Kidney glomerular epithelial cell (primary cell): ENCODE measurements at places on chromosomes 6 and 20.

- peak; percentile 54 for DNase-seq
Measured at GRCh38 chr6:141463237-141463977, 669.3 kb upstream of the GJE1 start.

GRCh38 chr6:73372516-73372915 lies 2.8 kb upstream of the OOEP start:
- DNase-seq: no peak

DNA sequence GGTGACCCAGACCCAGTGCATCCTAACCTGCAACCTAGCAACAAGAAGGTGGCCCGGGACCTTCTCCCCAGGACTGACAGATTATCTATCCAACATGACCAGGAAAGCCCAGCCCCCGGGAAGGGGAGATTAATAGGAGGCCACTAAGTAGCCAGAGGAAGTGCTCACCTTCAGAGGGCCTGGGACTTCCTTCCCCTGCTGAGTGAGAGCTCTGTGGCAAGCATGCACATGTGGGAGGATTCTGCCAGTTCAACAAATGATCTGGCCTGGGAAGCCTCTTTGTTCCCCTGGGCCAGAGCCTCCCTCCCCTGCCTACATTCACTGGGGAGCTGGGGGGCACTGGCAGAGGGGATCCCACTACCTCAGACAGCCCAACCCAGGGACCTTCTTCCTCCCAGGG lies 39.6 kb downstream of the SHLD1 start:
- no peak for DNase-seq

- DNase-seq: no peak
Measured at GRCh38 chr6:111129013-111129412, 41.7 kb downstream of the SLC16A10 start.

GRCh38 chr6:106037060-106037459 lies 49.1 kb upstream of the PRDM1 start:
- DNase-seq: no peak

DNA sequence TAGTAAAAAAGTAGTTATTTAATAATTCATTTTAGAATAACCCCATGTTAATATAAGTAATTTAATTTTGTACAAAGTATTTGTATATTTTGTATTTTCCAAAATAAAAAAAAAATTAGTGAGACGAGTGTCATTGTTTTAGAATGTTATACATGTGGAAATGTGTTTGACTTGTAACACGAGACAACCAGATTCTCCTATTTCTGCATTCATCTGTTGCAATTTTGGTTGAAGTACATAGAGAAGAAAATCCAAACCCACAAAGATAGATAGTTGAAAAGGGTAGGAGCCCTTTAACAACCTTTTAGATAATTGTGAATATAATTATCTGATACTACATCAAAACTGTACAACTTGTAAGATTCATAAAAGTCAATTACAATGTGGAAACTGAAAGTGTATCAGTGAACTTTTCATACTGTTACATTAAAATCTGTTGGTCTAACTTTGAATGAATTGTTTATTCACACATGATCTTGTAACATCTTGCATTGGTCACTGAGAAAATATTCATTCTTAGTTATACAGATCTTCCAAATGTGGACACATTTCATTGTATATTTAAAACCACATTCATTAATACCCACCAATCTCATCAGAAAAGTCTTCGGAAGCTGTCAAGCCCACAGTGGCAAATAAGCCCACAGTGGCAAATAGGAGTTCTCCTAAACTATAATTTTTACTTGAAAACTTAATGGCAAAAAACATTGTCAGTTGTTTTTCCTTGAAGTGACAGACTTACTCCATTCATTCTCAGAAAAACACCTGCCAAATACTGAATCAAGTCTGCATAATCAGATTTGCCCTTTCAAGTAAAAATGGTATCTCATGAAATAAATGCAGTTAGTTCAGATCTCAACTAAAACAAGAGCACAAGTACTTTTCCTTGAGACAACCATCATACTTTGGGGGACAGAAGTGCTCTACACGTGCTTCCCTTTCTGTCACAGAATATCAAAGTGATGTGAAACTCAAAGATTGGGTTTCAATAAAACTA lies 52.8 kb downstream of the FKBP5 start:
- no peak for DNase-seq

- no peak for DNase-seq
Measured at GRCh38 chr6:88013554-88013953, 34.1 kb upstream of the SPACA1 start.

- no peak for DNase-seq
Measured at GRCh38 chr20:52103913-52104545, 87.5 kb downstream of the ZFP64 start.

- no peak for DNase-seq
Measured at GRCh38 chr6:36599791-36600209, 5.6 kb downstream of the SRSF3 start.

- no peak for DNase-seq
Measured at GRCh38 chr6:23280437-23280836, 711.1 kb downstream of the HDGFL1 start.

- no peak for DNase-seq
Measured at GRCh38 chr6:88268508-88268907, 102.4 kb upstream of the CNR1 start.

GRCh38 chr6:156779206-156780094 lies 2.3 kb downstream of the ARID1B start:
- DNase-seq: no peak

DNA sequence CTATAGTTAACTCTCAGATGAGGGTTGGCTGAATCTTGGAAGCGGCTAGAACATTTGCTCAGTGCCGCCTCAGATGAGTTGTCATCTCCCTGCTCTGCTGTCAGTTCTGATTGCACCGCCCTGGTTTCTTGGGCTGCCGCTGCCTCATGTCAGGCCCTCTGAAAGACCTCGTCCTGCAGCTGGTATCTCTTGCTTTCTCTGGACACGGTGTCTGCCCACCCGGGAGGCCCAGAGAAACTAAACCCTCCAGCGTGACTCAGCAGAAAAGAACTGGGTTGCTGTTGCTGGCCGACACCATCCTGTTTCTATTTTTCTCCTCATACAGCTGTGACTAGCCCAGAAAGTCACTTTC lies 355.4 kb downstream of the CD83 start:
- DNase-seq: no peak

DNA sequence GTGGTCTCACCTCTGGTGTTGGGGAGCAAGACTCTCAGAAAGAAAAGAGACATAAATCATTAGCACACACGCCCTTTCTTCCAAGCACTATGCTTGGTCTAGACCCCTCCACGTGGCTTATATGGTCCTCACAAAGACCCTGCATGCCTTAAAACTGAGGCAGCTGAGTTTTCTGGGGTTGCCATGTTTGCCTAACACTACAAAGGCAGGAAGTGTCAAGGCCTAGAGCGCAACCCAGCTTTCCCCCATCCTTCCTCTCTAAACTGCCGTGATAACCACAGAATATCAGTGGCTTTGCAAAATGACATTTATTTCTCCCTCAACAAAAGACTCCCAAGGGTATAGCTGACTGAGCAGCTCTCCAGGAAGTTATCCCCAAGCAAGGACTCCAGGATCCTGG lies 146.5 kb upstream of the TOP1 start:
- no peak for DNase-seq

DNA sequence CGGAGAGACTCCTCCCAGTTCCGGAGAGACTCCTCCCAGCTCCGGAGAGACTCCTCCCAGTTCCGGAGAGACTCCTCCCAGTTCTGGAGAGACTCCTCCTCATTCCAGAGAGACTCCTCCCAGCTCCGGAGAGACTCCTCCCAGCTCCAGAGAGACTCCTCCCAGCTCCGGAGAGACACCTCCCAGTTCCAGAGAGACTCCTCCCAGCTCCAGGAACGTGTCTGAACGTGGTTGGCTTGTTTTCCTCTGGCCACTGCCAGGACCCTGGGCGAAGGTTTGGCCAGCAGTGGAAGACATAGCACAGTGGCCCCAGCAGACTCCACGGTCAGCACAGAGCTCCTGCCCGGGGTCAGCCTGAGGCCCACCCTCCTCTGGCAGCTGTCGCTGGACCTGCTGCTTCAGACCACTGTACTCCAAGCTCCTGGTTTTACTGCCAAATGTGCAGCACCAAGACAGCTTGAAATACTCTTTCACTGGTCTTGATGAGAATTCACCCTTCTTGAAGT lies 122.3 kb upstream of the AFDN start:
- no peak for DNase-seq

GRCh38 chr6:90383196-90383822 lies 86.7 kb upstream of the BACH2 start:
- no peak for DNase-seq

DNA sequence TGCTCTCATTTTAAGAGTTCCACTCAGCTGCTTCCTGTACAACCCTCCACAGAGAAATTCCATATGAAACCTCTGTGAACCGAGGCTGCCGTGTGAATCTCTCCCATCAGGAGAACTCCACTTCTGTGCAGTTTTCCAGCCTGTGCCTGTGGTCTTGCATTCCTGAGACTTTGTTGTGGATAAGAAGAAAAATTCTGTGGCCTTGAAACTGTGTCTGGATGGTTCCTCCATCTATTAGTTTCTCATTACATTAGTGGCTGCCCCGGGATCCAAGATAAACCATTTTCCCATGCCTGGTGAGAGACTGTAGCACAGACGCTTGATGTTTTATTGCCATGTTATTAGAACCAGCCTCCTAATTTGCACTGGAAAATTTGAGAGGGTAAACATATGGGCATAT lies 40.8 kb upstream of the TIAM2 start:
- DNase-seq: no peak

DNA sequence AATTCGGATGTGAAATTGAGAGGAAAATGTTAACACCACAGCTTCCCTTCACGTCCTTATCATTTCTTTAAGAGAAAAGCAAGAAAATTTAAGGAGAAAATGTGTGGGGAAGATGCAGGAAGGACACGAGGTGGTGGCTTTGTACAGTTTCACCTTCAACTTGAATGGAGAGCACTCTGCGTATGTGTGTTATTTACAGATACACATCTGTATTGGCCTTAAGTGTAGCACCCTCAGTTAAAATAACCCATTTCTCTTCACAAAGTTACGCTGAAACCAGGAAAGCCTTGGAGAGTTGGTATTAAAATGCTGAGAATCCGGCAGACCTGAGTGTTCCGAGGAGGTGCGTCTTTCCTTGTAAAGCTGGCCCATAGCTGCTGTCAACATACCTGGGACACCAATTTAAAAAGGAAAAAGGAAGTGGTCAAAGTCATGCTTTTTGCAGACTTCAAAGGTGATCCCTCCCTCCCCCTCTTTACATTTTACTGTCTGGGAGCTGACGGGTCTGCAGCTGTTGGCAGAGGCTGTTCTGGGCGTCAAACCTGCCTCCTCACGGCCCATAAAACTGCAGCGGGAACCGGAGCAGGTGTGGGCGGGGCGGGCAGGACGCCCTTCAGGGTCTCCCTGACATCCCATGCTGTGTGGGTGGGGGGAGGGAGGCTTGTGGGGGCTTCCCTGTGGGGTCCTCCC lies 61.3 kb upstream of the TBXT start:
- DNase-seq: no peak

DNA sequence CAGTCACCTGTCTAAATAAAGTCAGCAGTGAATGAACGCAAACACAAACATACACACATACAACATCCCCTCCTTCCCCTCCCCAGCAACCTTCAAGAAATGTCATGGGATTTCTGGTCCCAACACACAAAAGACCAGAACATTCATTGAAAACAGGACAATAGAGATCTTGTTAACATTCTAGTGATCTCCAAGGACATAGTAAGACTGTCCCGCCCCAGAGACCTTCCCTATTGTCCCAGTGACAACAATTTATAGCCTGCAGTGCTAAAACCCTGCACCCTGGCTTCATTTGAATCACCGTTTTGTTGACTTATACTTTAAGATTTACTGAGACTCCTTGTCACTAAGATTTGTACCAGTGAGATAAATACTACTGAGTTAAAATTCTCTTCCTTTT lies 143.9 kb upstream of the NOX3 start:
- DNase-seq: no peak

- peak; percentile 43 for DNase-seq
Measured at GRCh38 chr6:121319112-121319553, 15.1 kb downstream of the TBC1D32 start.
